Ascending aorta (tissue), 2 donors: ENCODE measurements at places on chromosomes 12 and 14. TPM values are rescaled to one million over a fixed set of nuclear protein-coding genes. Genes with fewer than 3 reads are reported as not detected.

ARHGAP9 gene
- total RNA-seq: 21.6 TPM

NTS gene
- total RNA-seq: not detected

RHOJ gene
- 12.9 TPM for total RNA-seq

TMEM233 gene
- not detected for total RNA-seq

- DNase-seq: no peak
- H3K36me3 ChIP-seq: peaks cover 28% of the 10 kb centered on the region
- no peaks in the 10 kb centered on the region for H3K27me3 ChIP-seq
Observed at GRCh38 chr14:102055181-102055901, 31.5 kb downstream of the HSP90AA1 start.
